ENCODE measurements at places on chromosomes 5 and 9. TPM values are rescaled to one million over a fixed set of nuclear protein-coding genes. Genes with fewer than 3 reads are reported as not detected.
A peak's percentile ranks its signal among the peaks of the same experiment; 100 is the strongest.

DNA sequence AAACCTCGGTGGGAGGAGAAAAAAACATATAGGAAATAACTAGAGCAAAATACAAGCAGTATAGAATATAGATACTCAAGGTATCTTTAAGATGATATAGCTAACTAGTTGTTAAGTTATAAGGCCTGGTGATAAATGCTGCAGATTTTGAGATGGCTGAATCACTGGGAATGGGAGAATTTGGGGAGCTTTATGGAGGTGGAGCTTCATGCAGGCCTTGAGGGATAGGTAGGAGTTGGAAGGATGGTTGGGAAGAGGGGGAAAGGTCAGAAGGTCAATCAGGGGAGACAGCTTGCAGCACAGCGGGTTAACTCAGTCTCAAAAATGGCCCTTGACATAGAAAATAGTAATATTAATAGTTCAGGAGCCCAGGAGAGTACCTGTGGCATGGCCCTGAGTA lies 34.8 kb downstream of the RAI14 start:
- H3K27me3 ChIP-seq: peaks cover 3% of the 10 kb centered on the region
- peaks cover 9% of the 10 kb centered on the region for H3K36me3 ChIP-seq
- H3K4me3 ChIP-seq: no peak overlapping the region

- peaks cover 6% of the 10 kb centered on the region for H3K4me1 ChIP-seq
- H3K4me3 ChIP-seq: peak overlapping the region; percentile 72
- peaks cover 24% of the 10 kb centered on the region for H3K36me3 ChIP-seq
- H3K27me3 ChIP-seq: peaks cover 31% of the 10 kb centered on the region
- no peak for DNase-seq
- peak overlapping the region; percentile 21 for H3K27ac ChIP-seq
These were observed 46.4 kb downstream of the ANXA2R start for GRCh38 chr5:42993516-42994245.

DNA sequence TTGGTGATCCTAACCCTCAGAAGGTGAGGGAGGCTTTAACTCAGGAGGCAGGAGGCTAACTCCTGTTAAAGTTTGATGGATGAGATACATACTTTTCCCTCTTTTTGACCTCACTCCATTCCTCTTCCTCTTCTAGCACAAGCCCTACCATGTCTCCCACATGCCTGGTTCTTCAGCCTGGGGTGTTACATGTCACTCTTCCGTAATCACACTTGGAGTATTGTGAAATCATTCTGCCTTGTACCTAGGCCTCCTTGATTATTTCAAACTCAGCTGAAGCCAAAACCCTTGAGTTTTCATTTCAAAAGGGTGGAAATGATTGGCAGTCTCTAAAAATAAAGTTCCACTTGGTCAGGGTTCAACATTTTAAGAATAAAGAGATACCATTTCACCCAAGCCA lies 1.8 kb downstream of the PLAC8L1 start:
- peaks cover 3% of the 10 kb centered on the region for H3K27me3 ChIP-seq
- no peak overlapping the region for H3K27ac ChIP-seq
- no peak for DNase-seq
- H3K36me3 ChIP-seq: peaks cover 5% of the 10 kb centered on the region

DNA sequence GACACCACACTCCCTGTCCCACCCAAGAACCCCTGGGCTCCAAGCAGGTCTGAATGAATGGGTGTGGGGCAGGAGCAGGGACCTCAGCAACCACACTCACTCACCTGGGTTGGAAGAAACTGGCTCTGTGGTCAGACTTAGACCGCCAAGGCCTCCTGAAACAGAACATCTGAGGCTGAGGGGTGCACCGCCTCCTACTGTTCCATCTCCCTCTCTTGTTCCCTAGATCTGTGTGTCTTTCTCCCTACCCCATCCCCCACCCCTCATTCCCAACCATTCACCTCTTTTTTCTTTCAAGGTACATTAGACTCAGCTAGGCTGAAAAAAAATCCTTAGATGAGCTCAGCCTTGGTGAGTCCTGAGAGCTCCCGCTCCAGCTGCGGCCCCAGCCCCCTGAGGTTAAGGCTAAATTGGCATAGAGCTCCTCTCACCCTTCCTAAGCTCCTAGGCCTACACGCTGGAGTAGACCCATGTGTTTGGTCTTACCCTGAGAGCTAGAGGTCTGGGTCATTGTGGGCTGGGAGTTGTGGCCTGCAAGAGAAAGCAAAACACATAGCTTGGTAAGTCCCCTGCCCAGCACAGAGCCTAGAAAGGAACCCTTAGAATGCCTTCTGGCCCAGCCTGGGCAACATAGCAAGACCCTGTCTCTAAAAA lies 4.8 kb downstream of the ECSCR start:
- H3K27ac ChIP-seq: no peak overlapping the region
- H3K4me3 ChIP-seq: no peak overlapping the region
- no peak for DNase-seq
- no peaks in the 10 kb centered on the region for H3K4me1 ChIP-seq
- H3K27me3 ChIP-seq: peaks cover 1% of the 10 kb centered on the region

DNA sequence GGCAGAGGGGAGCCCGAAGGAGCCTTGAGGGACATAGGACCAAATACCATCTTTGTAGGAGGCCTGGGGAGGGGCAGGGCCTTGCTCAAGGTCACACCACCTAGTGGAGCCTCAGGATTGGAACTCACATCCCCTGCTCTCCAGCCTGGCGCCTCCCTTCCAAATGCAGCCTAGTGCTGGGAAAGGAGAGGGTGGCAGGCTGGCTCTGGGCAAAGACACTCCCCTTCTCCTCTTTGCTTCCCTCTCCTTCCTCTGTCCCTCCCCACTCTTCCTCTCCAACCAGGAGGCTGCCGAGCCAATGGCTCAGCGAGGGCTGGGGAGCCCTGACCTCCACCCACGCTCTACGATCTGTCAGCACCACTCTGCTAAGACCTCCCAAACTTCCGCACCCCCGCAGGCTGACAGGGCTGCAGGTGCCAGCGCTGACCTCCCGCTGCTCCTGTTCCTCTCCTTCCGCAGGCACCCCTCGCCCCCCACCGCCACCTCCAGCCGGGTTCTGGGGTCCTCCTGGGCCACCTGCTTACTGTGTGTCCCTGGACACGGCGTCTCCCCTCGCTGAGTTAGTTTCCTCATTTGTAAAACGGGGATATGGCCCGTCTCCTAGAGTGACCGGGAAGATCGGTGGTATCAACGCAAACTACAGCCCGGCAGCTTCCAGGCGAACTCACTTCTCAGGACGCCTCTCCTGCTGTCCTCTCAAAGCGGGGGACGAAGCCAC lies 52.9 kb downstream of the C9orf50 start:
- H3K4me3 ChIP-seq: peak overlapping the region; percentile 74
- peaks cover 11% of the 10 kb centered on the region for H3K27me3 ChIP-seq
- H3K4me1 ChIP-seq: peaks cover 12% of the 10 kb centered on the region
- DNase-seq: no peak
- H3K36me3 ChIP-seq: no peaks in the 10 kb centered on the region

- no peak for DNase-seq
- H3K4me3 ChIP-seq: no peak overlapping the region
- H3K27ac ChIP-seq: no peak overlapping the region
- H3K4me1 ChIP-seq: no peaks in the 10 kb centered on the region
These were observed 106.3 kb upstream of the NR3C1 start for GRCh38 chr5:143509758-143510221.

DNA sequence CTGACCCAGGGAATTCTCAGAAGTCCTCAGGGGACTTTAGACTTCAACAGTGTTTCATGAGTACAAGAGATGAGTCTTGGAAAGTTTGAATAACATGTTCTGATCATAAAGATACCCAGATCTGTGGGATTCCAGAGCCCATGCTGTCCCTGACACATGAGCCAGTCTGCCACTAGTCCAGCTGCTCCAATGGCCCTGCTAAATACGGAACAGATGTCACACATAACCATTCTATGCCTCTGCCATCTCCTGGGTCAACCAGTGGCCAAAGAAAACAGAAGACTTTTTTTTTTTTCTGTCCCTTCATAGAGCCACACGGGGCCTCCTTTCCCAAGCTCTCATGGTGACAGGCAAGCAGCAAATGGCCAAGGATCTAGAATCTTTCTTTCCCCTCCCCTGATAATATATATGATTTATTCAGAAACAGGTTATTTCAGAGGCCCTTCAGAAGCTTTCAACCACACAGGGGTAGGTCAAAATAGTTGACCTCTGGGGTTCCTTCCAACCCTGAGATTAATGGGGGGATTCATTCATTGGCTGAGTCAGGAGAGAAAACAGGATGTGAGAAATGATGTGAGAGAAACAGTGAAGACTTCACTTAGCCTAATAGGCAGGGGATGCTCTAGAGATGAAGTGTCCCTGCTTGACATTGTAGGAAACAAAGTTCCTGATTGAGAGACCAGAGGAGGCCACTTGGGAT lies 367.7 kb downstream of the CDK5RAP2 start:
- peaks cover 7% of the 10 kb centered on the region for H3K4me1 ChIP-seq
- no peak overlapping the region for H3K27ac ChIP-seq
- H3K27me3 ChIP-seq: peaks cover 2% of the 10 kb centered on the region
- no peak for DNase-seq

DNA sequence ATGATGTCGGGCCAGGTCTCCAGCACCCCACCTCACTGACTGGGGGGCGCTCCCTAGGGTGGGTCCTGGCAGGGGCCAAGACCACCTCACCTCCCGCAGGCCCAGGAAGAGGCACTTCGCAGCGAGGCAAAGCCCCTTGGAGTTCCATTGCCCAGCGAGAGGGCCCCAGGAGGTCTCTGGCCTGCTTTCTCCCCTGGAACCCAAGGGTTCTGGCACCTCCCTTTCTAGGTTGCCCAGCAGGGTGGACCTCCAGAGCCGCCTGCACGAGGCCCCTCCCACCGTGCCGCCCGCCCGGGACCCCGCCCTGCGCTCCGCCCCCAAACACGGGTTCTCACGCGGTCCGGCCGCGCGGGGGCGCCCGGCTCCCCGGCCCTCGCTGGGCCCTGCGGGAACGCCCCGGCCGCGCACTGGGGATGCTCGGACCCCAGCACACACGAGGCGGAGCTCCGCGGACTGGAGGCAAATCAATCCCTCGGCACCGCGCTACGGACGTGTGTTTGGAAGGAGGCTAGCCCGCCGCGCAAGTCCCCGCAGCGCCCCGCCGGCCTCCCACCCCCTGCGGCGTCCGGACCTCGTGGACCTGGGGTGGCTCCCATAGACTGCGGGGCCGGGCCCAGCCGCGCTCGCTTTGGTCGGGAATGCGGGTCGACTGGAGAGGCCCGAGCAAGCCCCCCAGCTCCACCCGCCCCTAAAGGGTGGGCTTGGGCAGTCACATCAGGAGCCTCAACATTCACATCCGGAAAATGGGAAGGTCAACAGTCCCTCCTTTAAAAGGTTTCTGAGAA lies 99.5 kb upstream of the LMX1B start:
- peaks cover 6% of the 10 kb centered on the region for H3K27me3 ChIP-seq
- no peaks in the 10 kb centered on the region for H3K36me3 ChIP-seq
- peaks cover 18% of the 10 kb centered on the region for H3K4me1 ChIP-seq
- no peak overlapping the region for H3K27ac ChIP-seq

GRCh38 chr9:111375817-111376564 lies 46.0 kb upstream of the OR2K2 start:
- no peak for DNase-seq
- H3K27me3 ChIP-seq: no peaks in the 10 kb centered on the region
- H3K4me3 ChIP-seq: no peak overlapping the region
- no peaks in the 10 kb centered on the region for H3K4me1 ChIP-seq
- H3K36me3 ChIP-seq: peaks cover 4% of the 10 kb centered on the region

DNA sequence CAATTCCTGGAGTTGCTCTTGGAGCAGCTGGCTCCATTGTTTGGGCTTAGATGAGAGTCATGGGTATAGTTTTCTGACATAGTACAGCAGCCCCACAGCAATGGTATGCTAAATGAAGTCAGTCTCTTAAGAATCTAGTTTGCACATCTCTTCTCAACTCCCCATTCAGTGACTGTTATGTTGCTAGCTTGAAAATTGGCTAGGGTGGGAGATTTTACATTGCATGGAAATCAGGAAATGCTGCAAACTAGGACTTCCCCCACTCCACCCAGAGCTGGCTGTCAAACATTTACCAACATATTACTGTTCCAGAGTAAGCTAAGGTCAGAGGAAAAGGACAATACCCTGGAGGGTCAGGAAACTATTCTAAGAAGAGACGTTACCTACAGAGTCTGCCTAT lies 17.6 kb upstream of the FCHO2 start:
- DNase-seq: no peak
- no peak overlapping the region for H3K27ac ChIP-seq
- no peaks in the 10 kb centered on the region for H3K27me3 ChIP-seq
- peaks cover 5% of the 10 kb centered on the region for H3K36me3 ChIP-seq
- no peak overlapping the region for H3K4me3 ChIP-seq
- no peaks in the 10 kb centered on the region for H3K4me1 ChIP-seq

DNA sequence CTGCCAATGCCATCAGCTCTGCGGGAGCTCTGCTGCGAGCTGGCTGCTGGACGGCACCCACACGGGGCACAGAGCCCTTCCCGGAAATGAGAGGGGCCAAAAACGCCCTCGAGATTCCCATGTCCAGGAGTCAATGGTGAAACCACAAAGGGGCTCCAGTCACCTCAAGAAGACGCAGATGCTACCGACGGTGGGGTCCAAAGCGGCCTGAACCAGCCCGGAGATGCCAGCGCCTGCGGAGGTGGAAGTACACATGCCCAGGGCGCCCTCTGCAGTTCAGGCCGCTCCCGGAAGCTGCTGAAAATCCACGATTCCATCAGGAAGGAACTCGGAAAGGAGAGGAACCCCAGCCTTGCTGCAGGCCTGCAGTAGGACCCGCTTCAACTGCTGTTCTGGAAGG lies 82.4 kb upstream of the SELENOP start:
- H3K27ac ChIP-seq: no peak overlapping the region
- peaks cover 3% of the 10 kb centered on the region for H3K27me3 ChIP-seq
- DNase-seq: peak; percentile 47
- H3K4me3 ChIP-seq: no peak overlapping the region

DNA sequence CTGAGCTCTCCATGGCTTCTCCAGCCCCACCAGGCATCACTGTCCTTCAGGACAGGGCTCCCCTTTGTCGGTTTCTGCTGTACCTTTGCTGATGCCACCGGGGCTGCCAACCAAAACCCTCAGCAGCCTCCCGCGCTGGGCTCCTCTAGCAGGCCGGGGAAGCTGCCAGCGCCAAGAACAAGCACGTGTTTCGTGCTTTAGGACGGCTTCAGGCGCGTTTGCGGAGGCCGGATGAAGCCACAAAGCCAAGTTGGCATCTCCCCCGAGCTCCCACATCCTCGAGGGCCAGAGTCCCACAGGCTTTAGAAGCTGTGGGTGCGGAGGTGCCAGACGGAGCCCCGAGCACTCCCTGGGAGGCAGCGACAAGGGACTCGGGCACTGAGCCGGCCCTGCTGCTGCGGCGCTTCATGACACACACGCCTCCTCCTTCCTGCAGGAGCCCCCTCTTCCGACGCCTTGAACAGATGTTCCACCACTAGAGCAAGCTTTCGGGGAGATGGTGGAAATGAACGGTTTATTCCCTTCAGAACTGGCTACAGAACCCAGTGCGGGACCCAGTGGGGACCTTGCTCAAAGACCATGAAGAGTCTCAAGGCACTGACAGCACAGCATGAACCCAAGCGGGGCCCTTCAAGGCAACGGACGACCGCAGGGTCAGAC lies 36.7 kb downstream of the SARDH start:
- H3K27me3 ChIP-seq: peaks cover 5% of the 10 kb centered on the region
- peak; percentile 19 for DNase-seq
- H3K36me3 ChIP-seq: peaks cover 5% of the 10 kb centered on the region
- peaks cover 25% of the 10 kb centered on the region for H3K4me1 ChIP-seq

- no peak overlapping the region for H3K4me3 ChIP-seq
- no peak for DNase-seq
- peaks cover 9% of the 10 kb centered on the region for H3K4me1 ChIP-seq
- no peaks in the 10 kb centered on the region for H3K27me3 ChIP-seq
These were observed 156.4 kb downstream of the DAB2IP start for GRCh38 chr9:121807823-121808278.

Gene HRH2
- not detected for total RNA-seq

Gene PCDHGC4
- total RNA-seq: 6.7 TPM

Gene FOXD4L4
- total RNA-seq: 0.20 TPM

Gene CHD1
- 34.2 TPM for total RNA-seq

Gene TMEFF1
- 171 TPM for total RNA-seq

Gene CNOT6
- 62.0 TPM for total RNA-seq

Gene MCCC2
- 17.3 TPM for total RNA-seq

Gene DOCK8
- 0.22 TPM for total RNA-seq
